ENCODE measurements at places on chromosomes 5 and 9. TPM values are rescaled to one million over a fixed set of nuclear protein-coding genes. Genes with fewer than 3 reads are reported as not detected.
A peak's percentile ranks its signal among the peaks of the same experiment; 100 is the strongest.

DNA sequence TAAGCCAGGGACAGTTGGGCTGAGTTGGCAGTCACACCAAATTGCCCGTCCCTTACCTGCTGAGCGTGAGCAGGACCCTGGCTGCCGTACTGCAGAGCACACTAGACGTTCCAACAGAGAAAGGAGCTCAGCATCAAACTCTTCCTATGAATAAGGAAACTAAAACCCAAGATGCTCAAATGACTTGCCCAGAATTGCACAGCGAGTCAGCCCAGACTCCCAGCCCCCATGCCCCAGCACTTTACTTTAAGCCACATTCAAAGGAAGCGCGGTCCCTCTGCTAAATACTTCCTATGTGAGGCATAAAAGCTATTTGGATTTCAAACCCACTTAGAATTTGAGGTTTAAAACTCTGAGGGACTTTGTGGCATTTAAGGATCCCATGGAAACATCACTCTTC lies 23.9 kb downstream of the PAX5 start:
- DNase-seq = no peak
- no peak overlapping the region for H3K4me3 ChIP-seq
- H3K4me1 ChIP-seq = no peaks in the 10 kb centered on the region
- no peak overlapping the region for H3K27ac ChIP-seq
- no peaks in the 10 kb centered on the region for H3K36me3 ChIP-seq
- peaks cover 28% of the 10 kb centered on the region for H3K27me3 ChIP-seq

GRCh38 chr9:92911511-92912475 lies 34.0 kb upstream of the ZNF484 start:
- DNase-seq = no peak
- H3K36me3 ChIP-seq = no peaks in the 10 kb centered on the region
- H3K4me1 ChIP-seq = no peaks in the 10 kb centered on the region
- H3K27ac ChIP-seq = no peak overlapping the region
- no peaks in the 10 kb centered on the region for H3K27me3 ChIP-seq

GRCh38 chr9:98024702-98025101 lies 31.8 kb upstream of the NANS start:
- no peak overlapping the region for H3K27ac ChIP-seq
- no peaks in the 10 kb centered on the region for H3K4me1 ChIP-seq
- no peaks in the 10 kb centered on the region for H3K27me3 ChIP-seq
- DNase-seq = no peak
- no peak overlapping the region for H3K4me3 ChIP-seq
- no peaks in the 10 kb centered on the region for H3K36me3 ChIP-seq

- no peak for DNase-seq
- H3K27me3 ChIP-seq = no peaks in the 10 kb centered on the region
- no peak overlapping the region for H3K27ac ChIP-seq
- H3K4me3 ChIP-seq = no peak overlapping the region
- H3K36me3 ChIP-seq = no peaks in the 10 kb centered on the region
- no peaks in the 10 kb centered on the region for H3K4me1 ChIP-seq
Measured at GRCh38 chr9:27717991-27718390, 144.7 kb upstream of the C9orf72 start.

- H3K4me3 ChIP-seq = no peak overlapping the region
- DNase-seq = no peak
- H3K4me1 ChIP-seq = no peaks in the 10 kb centered on the region
Measured at GRCh38 chr9:131831380-131832165, 91.7 kb upstream of the RAPGEF1 start.

DNA sequence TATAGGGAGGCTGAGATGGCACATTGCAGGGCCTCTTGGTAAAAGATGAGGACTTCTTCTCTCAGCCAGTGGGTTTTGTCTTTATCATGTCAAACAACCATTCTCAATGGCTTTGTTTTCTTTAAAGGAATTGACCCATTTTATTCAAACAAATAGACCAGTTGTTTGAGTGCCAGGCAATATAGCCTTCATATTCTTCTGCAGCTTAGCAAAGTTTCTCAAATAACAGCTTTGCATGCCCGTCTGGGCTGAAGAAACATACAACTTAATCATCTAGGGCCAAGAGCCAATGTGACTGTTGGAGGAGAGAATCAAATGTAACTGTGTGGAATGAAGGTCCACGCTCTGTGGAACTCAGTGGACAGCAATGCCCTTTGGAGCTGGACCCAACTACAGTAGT lies 57.4 kb upstream of the ADRA1B start:
- H3K27ac ChIP-seq = no peak overlapping the region
- DNase-seq = no peak
- no peak overlapping the region for H3K4me3 ChIP-seq
- no peaks in the 10 kb centered on the region for H3K36me3 ChIP-seq
- H3K4me1 ChIP-seq = no peaks in the 10 kb centered on the region

- H3K27ac ChIP-seq = peak overlapping the region; percentile 48
- no peaks in the 10 kb centered on the region for H3K27me3 ChIP-seq
- no peaks in the 10 kb centered on the region for H3K4me1 ChIP-seq
Measured at GRCh38 chr9:77785341-77785740, 137.2 kb upstream of the GNA14 start.

DNA sequence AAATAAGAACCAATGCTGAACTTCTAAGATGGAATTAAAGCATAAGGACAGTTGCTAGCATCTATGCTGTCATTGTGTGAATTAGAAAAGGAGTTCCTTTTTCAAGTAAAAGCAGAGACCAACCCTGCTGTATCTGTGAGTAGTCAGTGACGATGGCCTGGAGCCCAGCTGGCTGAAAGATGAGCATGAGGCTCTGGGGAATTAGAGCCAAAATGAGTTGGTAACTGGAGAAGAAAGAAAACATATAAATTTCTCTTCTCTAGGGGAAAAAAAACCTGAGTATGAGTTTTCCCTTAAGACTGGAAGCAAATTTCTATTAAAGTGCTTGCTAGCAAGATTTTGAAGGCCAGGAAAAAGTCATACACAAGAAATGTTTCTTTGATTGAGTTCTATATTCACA lies 1.6 kb upstream of the SPZ1 start:
- no peak overlapping the region for H3K4me3 ChIP-seq
- H3K36me3 ChIP-seq = no peaks in the 10 kb centered on the region
- peaks cover 4% of the 10 kb centered on the region for H3K4me1 ChIP-seq
- no peak overlapping the region for H3K27ac ChIP-seq
- peak; percentile 42 for DNase-seq

- H3K36me3 ChIP-seq = no peaks in the 10 kb centered on the region
- H3K4me1 ChIP-seq = no peaks in the 10 kb centered on the region
- no peak overlapping the region for H3K4me3 ChIP-seq
- DNase-seq = no peak
- H3K27ac ChIP-seq = no peak overlapping the region
Measured at GRCh38 chr9:98627296-98627695, 81.4 kb downstream of the GABBR2 start.

DNA sequence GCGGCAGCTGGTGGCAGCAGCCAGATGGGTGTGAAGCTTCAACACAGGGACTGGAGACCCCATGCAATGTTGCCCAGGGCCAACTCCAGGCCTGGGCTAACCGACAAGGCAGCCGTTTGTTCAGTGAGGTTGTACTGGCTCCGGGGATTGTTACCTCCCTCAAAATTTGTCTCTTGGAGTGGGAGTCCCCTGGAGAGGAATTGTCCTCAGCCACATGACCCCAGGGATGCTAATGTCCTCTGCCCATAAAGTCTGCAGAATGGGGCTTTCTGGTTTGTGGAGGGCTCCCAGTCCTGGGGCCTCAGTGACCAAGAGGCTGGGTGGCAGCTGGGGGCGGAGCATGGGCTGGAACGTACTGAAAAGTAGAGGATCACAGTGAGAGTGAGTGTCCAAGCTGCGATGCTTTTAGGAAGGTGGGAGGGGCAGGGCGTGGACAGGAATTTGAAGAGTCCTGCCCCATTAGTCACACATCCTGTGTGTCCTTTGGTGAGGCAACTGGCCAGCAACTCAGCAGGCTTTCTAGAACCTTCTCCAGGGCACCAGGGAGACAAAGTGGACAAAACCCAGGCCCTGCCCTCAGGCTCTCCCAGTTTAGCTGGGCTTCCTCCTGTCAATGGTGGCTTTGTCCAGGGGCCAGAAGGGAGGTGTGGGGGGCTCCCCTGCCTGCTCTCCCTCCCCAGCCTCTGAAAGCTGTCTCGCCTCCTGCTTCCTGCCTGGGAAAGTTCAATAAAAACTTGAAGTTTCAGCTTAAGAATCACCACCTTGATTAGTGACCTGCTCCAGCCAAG lies 114.0 kb downstream of the NSG2 start:
- H3K4me1 ChIP-seq = no peaks in the 10 kb centered on the region
- DNase-seq = no peak
- no peak overlapping the region for H3K4me3 ChIP-seq
- no peaks in the 10 kb centered on the region for H3K27me3 ChIP-seq

DNA sequence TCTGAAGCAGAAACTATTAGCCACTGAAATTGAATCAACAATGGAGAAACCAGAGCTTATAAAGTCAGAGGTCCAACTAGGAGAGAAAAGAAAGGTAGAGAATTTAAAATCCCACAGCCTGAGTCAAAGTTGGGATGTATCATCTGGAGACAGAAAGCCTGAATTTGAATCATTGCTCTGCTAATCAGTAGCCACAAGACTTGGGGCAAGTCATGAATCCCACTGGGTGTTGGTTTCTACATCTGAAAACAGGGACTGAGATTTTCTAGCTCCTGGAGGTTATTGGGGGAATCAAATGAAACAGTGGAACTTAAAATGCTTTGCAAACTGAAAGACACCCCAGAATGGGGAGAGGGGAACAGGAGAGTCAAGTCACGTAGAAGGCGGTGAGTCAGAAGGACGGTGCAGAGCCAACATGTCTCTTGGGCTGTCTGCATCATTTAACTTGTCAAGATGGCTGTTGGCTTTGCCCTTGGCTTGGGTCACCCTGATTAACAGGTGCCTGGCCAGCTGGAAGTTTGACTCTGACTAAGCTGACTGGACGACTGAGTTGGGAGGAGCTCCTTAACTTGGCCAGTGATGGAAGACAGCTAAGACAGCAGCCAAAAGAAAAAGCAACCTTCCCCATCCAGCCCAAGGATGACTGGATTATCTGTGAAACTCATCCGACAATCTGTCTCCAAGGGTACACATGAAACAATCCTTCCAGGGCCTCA lies 60.6 kb upstream of the ADRA1B start:
- H3K4me1 ChIP-seq = no peaks in the 10 kb centered on the region
- no peaks in the 10 kb centered on the region for H3K27me3 ChIP-seq
- H3K36me3 ChIP-seq = no peaks in the 10 kb centered on the region
- H3K27ac ChIP-seq = peak overlapping the region; percentile 48
- DNase-seq = no peak

DNA sequence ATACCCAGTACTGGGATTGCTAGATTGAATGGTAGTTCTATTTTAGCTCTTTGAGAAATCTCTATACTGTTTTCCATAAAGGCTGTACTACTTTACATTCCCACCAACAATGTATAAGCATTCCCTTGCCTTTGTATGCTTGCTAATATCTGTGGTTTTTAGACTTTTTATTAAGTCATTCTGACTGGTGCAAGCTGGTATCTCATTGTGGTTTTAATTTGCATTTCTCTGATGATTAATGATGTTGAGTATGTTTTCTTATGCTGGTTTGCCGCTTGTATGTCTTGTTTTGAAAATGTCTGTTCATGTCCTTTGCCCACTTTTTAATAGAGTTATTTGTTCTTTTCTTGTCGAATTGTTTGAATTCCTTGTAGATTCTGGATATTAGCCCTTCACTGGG lies 512.7 kb upstream of the PAPPA start:
- no peak for DNase-seq
- peak overlapping the region; percentile 99 for H3K27ac ChIP-seq
- H3K4me1 ChIP-seq = peaks cover 36% of the 10 kb centered on the region

- no peaks in the 10 kb centered on the region for H3K4me1 ChIP-seq
- H3K4me3 ChIP-seq = no peak overlapping the region
- DNase-seq = no peak
- H3K36me3 ChIP-seq = no peaks in the 10 kb centered on the region
- H3K27me3 ChIP-seq = no peaks in the 10 kb centered on the region
Measured at GRCh38 chr9:89886281-89886700, 281.5 kb downstream of the GADD45G start.

GRCh38 chr5:133936651-133937015 lies 31.8 kb downstream of the C5orf15 start:
- no peaks in the 10 kb centered on the region for H3K36me3 ChIP-seq
- DNase-seq = no peak
- no peak overlapping the region for H3K27ac ChIP-seq
- H3K4me3 ChIP-seq = no peak overlapping the region
- H3K27me3 ChIP-seq = no peaks in the 10 kb centered on the region
- H3K4me1 ChIP-seq = peaks cover 7% of the 10 kb centered on the region

Gene PLAC8L1
- polyA plus RNA-seq = 0.55 TPM

Gene CAMK4
- polyA plus RNA-seq = 4.1 TPM

Gene ARHGEF39
- polyA plus RNA-seq = 4.9 TPM

Gene CNTNAP3B
- not detected for polyA plus RNA-seq

Gene PCDHB15
- 0.99 TPM for polyA plus RNA-seq

Gene ZNF883
- polyA plus RNA-seq = 2.3 TPM

Gene CDHR2
- polyA plus RNA-seq = 0.02 TPM

Gene PRLR
- 0.34 TPM for polyA plus RNA-seq

Gene CDC25C
- polyA plus RNA-seq = 5.2 TPM

All from SK-N-SH (cell line).